ENCODE measurements at places on chromosomes 1 and 21.

GRCh38 chr21:34186109-34186719 is 112.8 kb downstream of the MRPS6 start:
- no peak for DNase-seq

DNA sequence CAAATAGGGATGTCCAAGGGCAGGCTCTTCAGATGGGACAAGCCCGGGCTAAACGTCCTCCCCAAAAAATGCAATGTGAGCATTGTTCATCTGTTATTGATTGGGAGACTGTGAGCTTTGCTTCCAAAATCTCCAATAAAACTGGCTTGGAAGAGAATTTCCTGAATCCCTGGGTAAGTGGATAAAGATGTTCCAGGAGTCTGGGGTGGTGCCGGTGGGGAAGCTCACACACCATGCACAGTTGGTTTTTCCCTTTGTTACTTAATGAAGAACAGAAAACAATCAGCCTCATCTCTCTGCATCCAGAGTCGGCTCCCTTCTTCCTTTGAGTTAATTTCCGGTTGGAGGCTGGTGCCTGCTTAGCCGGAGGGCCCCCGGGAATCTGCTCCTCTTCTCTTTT is 72.1 kb upstream of the ZBTB40 start:
- DNase-seq, result no peak

DNA sequence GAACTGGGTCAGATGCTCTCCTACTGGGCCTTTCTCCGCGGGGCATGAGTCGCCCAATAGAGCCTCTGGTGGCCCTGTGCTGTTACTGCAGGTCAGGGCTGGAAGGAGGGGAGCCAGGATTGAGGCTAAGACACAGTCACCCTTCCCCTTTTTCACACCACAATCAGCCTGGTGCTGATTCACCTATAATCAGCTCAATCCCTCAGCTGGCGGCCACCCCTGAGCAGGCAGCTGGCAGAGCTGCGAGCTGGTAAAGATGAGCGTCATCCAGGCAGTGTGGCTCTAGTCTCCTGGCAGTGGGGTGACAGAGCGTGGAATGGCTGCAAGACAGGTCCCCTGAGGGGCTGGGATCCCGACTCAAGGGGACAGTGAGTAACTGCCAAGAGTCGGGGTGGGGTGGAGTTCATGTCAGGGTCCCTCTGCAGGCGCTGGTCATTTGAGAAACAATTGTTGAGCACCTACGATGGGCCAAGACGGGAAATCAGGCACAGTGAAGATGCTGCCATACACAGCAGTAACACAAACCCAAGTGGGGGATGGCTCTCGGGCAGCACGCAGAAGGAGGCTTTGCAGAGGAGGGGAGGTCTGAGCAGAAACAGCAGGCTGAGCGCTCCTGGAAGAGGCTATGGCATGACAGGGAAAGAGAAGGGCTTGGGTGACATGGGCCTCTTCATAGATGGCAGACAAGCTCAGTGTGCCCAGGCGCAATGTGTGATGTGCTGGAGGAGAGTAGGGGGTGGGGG is 21.8 kb downstream of the ATF3 start:
- no peak for DNase-seq

GRCh38 chr1:231165371-231165770 is 3.5 kb downstream of the TRIM67 start:
- no peak for DNase-seq

GRCh38 chr1:1578371-1578940 is 3.8 kb upstream of the SSU72 start:
- no peak for DNase-seq

DNA sequence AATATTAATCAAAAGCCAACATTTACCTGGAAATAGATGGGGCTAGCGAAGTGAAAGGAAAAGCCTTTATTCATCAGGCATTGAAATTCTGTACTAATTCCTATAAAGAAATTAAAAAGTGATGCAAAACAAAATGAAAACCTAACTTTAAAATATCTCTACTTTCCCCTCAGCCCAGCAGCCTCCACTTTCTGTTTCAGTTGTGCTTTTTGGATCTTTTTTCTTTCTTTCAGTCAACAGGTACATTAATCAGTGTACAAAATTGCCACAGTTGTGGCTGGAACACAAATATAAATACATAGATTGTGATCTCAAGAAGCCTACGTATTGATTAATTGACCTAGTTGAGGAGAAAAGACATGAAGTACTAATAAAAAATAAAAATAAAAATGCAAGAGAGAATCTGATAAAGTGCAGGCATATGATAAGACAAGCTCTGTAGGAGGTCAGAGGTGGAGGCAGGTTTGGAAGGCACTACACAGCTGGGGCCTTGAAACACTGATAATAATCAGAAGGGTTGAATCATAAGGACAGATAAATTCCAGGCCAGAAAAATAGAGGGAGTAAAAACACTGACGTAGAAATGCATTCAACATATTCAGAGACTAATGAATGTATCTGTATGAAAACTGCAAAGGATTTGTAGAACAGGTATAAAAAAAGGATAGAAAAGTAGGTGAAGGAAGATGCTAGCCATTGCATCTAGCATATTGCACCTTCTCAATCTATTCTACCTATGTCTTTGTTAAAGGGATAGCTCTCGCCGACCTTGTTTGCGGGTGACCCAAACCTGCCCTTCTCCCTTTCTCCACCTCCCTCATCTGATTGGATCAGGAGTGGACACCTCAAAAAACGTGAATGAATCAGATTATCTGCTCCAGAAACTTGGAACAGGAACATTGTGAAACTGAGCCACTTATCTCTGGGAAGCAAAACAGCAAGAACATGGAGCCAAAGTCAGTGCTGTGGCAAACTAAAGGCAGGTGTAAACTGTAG is 607.8 kb upstream of the ADGRL2 start:
- no peak for DNase-seq

DNA sequence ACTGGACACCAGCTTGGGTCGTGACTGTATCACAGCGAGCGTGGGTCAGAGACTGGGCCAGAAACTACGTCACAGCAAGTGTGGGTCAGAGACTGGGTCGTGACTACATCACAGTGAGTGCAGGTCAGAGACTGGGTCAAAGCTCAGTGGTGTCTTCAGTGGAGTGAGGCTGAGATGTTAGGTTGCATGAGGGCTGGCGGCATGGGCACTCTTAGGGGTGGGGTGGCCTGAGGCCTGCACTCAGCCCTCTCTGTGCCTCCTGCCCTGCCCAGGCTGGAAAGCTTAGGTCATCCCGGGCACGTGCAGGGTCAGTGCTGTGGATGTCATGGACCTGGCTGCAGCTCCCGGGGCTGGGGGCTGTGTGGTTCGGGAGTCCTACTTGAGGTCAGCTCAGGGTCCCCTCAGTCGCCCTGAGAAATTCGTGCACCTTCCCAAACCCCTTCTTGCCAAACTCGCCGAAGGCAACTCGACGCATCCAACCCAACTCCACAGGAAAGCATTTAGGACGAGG is 19.0 kb downstream of the CFAP74 start:
- DNase-seq, result no peak

DNA sequence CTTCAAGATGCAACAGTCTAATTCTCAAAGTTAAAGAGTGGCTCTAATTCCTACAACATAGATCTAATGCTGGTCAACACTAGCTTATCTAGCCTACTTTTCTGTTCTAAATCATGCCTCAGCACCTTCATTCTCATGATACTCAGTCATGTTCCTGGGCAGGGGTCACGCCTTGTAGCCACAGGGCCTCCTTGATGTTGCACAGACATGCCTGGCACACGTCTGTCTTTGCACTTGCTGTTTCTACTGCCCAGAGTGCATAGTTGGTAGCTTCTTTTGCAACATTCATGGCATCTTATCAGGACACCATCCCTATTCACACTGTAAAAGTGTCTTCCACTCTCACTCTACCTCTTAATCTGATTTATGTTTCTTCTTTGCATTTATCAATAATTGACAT is 76.6 kb downstream of the TBX15 start:
- no peak for DNase-seq

DNA sequence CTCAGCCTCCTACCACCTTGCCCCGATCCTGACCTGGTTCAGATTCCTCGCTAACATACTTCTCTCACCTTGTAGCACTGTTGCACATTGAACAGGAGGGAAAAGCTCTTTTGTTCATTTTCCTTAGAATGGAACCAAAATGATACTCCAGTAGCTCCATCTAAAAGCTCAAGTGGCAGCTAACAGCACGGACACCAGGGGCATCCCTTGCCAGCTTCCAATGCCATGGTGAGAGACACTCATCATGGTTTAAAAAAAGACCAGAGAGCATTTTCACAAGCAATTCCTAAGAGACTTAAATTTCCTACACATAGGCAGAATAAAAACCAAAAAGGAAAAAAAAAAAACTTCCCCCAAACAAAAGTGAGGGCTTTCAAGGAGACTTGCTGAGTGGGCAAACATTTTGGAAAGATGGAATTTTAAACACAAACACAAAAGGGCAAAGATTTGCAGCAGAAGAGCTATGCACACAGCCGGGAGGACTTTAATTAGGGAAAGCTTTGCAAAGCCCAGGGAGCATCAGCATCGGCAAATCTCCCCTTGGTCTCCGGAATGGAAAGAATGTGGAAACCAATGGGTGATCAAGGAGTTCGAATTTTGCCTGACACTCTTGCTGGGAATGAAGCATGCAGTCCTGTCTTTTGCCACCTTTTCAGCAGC is 84.3 kb downstream of the CAPZB start:
- no peak for DNase-seq

DNA sequence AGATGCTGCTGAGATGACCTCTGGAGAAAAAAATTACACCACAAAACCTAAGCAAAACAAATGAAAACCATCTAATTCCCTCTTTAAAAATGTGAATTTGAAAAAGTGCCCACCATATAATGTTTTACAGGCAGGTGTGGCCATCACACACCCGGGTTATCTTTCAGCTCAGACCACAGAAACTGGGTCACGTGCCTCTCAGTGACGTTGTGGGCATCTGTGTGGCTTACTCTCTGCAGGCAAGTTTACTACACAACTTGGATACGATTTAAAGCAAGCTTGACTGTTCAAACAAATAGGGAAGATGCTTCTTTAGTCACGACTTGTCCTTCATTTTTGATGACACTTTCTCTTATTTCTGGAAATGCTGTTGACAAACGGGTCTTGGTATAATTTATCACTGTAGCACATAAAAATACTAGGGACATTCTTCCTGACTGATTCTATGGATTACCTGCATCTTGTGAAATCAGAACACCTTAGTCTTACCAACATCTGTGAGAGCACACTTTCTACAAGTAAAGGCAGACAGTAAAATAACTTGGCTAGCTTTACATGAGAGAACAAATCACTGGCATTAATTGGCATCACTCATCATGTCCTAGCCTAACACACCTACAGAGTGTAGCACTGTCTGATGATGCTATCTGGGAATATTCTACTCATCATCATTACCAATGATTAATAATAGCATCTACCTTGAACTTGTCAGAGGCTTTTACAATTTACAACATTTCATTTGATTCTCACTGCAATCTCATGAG is 89.3 kb upstream of the EDEM3 start:
- DNase-seq, result peak; percentile 46
